ENCODE measurements at places on chromosomes 1 and 21.

DNA sequence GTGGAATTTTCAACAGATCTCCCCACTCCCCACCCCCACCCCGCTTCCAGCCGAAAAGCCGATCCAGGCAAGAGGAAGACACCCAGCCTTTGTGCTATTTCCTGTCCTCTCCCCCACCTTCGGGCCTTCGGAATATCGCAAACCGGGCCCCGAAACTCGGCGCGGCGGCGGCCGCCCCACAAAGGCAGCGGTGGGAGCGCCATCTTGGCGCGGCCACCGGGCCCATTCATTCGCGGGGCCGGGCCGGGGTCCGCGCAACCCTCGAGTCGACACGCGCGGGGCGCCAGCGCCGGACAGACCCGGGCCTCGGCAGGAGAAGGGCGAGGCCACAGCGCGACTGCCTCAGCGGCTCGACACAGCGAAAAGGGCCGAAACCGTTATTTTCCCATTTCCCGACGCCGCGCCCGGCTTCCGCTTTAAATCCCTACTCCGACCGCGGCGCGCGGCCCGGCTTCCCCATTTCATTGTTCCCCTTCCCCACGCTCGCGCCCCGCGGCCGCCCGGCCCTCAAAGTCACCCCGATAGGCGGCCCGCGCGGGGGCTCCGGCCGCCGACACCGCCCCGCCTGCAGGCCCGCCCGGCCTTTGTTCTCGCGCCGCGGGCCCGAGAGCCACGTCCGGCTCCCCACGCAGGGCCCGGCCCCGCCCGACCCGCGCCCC, 911 bp downstream of the GNB1 start:
- DNase-seq, result no peak

GRCh38 chr1:82330330-82330729, 529.6 kb downstream of the ADGRL2 start:
- no peak for DNase-seq

GRCh38 chr21:46384556-46384955, 60.6 kb downstream of the PCNT start:
- DNase-seq, result no peak

GRCh38 chr1:103541431-103541830, 15.9 kb downstream of the RNPC3 start:
- DNase-seq, result no peak

DNA sequence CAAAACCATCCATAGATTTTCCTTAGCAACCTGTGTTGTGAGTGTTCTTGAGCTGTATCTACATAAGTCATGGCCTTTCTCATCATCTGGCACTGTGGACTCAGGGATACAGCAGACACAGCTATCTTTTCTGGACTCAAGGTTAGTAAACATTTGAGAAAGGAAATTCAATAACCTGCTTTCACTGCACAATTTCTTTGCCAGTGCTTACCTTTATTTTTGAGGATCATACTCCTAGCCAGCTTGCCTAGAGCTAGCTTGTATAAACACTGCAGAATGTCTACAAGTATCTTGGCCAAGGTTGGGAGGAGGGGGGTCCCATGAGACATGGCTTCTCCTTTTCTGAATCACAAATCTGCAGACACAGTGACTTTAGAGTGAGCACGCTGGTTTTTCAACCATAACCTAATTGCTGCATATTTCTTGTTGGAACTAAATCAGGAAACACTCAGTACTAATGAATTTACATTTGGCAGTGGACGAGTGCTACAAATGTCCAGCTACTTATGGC, 27.2 kb downstream of the ADAMTS5 start:
- DNase-seq, result no peak

DNA sequence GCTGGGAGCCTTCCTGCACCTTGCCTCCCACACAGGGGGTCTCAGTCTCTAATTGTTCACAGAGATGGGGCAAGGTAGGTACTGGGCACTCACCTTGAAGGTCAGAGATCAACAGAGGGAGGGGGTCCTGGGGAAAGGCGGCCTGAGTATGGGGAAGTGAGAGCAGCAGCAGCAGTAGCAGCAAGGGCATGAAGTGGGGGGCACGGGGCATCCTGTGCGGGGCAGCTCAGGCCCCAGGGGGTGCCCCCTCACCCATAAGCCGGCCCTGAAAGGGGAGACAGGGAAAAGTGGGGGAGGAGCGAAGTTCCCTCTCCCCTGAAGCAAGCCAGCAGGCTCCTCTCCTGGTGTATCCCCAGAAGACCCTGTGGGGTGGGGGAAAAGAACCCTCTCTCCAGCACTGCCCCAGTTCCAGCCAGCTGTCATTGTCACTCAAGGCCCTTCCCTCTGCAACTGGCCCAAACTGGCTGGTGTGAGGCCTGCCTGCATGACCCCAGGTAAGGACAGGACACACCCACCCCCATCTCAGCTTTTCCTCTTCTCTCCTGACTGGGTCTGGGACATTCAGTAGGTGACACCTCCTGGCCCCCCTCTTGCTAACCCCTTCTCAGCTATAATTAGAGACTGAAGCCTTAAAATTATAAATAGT, 3.9 kb downstream of the SEMA6C start:
- DNase-seq, result peak; percentile 93

- no peak for DNase-seq
These were observed 18.7 kb downstream of the IL23R start for GRCh38 chr1:67184838-67185421.

GRCh38 chr1:25560788-25561187, 17.4 kb downstream of the LDLRAP1 start:
- no peak for DNase-seq

DNA sequence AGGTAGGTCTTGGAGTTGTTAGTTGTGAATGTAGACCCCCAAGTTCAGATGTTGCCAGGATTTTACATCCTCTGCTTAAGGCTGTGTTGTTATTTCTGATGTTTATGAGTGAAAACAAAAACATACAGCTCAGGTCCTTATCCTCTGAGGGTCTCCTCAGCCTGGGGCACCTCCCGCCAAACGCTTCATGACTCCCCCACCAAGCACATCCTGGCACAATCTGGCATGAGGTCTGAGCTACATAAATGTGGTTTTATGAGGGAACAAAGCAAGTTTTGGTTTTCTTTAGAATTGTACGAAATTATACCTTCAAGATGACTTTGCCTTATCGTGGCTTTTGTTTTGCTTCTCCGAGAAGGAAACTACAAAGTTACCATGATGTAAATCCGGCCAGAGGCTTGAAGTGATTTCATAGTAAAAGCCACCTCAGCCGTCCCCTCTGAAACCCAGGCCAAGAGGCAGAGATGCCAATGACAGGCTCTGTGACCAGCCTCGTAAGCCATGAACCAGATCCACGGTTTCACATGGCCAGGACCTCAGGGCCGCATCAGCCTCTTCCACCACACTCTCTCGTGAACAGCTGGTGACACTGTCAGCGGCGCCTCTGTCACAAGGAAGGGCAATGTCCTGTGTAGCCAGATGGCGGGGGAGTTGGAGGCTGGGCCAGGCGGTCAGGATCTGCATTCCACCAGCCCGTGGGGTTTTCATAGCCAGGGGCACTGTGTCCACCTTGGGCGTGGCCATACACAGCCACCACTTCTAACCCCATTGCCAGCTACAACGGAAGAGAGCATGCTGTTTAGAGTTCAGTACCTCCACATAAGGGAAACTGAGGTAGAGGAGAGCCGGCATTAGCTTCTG, 199.4 kb downstream of the KIF26B start:
- DNase-seq, result no peak

DNA sequence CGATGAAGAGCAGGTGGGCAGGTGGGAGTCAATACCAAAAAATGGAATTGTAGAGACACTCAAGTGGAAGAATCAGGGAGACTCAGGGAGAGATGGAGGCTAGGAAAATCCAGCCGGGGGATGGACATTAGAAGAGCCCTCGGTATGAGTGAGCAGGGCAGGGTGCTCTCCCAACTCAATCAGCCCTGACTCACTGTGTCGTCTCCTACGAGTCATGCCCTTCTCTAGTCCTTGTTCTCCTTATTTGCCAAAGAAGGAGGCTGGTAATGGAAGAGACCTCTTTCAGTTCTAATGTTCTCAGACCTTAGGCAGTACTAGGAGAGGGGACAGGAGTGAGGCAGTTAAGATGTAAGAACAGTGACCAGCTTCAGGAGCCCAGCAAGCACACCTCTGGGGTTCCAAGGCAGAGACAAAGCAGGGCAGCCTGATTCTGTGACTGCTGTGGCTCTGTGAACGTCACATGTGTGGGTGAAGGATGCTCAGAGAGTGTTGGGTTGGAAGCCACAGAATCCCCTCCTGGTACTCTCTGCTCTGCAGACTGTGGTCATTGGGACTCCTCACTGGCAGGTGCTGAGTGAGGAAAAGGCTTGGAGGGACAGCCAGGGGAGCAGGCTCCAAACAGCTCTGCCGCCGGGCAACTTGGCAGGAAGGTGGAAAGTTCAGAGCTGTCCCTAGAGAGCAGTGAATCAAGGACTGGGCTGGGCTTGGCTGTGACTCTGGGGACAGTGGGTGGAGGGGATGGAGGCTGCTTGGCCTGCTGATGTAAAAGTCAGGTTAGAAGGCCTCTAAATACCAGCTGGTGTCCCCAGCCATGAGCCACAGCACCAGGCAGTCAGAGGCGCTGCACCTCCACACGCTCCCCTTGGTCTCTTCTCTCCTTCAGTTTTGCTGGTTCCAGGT, 11.1 kb upstream of the GJA5 start:
- DNase-seq, result peak; percentile 7
